ENCODE measurements at places on chromosomes 6 and 20.

- peak; percentile 19 for DNase-seq
These were observed 815 bp downstream of the UTRN start for GRCh38 chr6:144285798-144286502.

DNA sequence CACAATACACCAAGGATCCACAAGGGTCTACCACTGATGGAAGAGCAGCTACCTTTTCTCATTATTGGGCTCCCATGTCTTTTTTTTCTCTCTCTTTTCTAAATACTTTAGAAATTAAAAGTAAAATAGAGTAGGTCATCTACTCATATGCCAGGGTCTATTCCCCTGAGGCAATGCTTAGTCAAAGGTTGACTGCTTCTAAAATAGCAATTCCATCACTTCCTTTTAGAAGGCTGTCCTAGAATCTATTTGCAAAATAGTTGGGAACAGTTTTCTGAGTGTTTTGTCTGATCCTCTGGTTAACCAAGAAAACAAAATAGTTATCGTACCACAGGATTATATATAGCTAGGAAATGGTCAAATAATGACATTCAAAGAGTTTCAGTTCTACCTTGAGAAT is 174.1 kb downstream of the COL21A1 start:
- DNase-seq: peak; percentile 69

DNA sequence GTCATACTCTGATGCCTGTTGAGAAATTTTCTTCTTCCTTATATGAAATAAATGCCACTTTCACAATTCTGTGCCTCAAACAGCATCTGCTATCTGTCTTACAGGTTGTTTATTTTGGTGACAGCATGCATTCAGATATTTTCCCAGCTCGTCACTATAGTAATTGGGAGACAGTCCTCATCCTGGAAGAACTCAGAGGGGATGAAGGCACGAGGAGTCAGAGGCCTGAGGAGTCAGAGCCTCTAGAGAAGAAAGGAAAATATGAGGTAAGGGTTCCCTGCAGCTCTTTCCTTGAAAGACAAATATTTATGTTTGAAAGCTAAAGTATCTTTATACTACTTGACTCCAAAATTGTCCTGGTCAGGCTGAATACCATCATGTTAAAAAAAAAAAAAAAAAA is 15.8 kb downstream of the TSPYL4 start:
- DNase-seq: no peak

GRCh38 chr6:1477432-1478090 is 88.2 kb downstream of the FOXF2 start:
- DNase-seq: peak; percentile 90

DNA sequence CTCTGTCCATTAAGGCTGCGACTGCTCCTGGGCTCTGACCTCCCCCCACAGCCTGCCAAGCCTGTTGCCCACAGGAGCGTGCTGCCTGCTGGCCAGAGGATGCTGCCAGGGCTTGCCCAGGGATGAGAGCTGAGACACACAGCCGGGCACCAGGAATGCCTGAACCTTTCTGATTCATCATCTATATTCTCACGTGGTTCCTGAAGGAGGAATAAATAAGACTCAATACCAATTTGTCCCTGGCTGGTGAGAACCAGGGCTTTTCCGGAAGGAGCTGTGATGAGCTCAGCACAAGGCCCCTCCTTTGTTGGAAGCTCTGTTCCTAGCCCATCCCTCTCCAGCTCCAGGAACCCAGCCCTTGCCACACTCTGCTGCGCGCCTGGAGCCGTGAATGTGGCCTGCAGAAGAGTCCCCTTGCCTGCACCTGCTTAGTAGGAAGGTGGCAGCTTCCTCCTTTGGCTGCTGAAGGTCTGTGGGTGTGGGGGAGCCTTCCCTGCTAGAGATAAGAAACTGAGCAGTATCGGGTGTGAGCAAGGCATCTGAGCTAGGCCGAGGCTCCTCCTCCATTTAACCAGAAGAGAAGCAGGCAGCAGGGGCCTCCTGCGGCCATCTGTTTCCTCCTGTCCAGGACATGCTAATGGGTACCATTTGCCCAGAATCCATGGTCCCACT is 37.9 kb downstream of the SYNDIG1 start:
- DNase-seq: no peak

DNA sequence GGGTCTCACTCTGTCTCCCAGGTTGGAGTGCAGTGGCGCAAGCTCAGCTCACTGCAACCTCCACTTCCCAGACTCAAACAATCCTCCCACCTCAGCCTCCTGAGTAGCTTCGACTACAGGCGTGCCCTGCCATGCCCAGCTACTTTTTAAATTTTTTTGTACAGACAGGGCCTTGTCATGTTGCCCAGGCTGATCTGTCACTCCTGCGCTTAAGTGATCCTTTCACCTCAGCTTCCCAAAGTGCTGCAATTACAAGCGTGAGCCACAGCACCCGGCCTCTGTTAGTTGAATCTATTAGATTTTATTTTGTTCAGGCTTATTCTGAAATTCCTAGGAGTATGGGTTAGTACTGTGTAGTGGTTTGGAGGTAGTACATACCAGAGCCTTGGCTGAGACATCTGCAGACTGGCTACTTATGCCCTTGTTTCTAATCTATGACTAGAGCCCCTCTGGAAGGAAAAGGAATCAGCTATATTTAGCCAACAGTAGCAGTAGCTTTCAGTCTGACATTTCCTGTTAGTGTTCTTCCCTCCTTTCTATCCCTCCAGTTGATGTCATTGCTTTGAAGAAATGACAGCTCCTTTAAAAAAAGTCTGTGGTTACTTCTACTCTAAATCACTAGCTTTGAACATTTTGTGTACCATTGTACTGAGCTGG is 74.4 kb downstream of the ITCH start:
- DNase-seq: peak; percentile 51

DNA sequence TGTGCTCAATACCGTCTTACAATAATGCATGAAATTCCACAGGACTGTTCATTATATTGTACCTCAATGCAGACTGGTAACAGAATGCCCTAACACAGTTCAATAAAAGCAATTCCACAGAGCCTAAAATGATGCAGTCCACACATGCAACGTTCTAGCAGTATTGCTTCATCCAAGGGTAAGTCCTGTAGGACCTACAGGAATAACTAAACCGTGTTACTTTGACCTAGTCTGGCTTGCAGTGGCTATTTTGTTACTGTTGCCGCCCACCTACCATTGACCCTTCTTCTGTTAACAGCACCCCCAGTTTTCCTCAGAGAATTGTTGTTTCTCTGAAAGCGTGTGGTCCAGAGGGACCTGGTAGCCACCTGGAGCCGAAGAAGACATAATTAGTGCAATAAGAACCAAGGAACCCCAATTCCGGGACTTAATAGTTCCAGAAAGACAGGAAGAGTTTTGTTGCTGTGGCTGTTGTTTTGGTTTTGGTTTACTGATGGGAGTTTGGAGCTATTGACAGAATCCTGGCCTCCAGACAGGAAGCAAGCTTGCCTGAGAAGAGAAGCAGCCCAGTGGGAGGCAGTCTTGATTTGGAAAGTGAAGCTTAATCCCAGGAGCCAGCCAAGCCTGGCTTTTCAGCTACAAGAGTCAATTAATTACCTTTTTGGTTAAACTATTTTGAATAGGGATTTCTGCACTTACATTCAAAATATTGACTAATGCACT is 91.3 kb downstream of the FRK start:
- DNase-seq: peak; percentile 14

- DNase-seq: no peak
These were observed 8.4 kb downstream of the MBOAT1 start for GRCh38 chr6:20203561-20204511.

DNA sequence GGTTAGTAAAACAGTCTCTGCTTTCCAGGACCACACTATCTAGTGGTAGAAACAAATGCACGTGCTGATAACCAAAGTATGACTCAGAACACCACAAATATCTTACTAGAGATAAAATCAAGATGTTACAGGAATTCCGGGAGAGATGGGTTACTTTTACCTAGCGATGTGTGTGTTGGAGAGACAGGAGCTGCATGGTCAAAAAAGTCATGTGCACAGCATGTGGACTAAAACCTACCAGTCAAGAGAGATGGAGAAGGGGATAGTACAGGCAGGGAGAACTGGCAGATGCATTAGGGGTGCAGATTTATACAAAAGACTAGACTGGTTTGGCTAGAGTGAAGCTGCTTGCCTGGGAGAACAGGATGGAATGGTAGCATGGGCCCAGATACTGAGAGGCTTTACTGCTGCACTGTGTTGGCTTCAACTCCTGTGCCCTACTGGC is 75.3 kb upstream of the MRAP2 start:
- DNase-seq: peak; percentile 59

GRCh38 chr6:133957227-133957626 is 4.2 kb downstream of the TBPL1 start:
- no peak for DNase-seq

GRCh38 chr6:2951728-2952127 is 19.6 kb downstream of the SERPINB6 start:
- DNase-seq: no peak

- DNase-seq: peak; percentile 61
These were observed 500.2 kb downstream of the TENT5A start for GRCh38 chr6:81252231-81252630.

DNA sequence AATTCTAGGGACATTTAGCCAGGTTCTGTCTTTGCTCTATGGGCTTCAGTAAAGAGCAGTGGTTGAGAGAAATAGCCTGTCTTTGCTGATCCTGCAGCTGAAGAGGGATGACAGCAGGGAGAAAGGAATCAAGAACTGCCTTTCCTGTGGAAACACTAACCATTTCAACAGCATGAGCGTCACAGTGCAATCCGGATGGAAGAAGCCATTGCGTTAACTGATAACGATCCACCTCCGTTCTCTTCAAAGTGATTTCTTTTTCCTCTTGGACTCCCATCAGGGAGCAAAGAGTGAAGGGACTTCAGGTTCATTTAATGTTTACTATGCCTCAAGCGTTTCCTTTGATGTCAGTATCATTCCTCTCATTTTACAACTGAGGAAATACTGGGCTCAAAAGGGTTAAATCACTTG is 35.2 kb upstream of the EEF1E1 start:
- no peak for DNase-seq

- DNase-seq: no peak
These were observed 18.6 kb downstream of the COL11A2 start for GRCh38 chr6:33173535-33174180.

GRCh38 chr20:25277051-25277801 is 29.3 kb downstream of the PYGB start:
- no peak for DNase-seq

GRCh38 chr6:92757925-92758324 is 661.4 kb downstream of the EPHA7 start:
- DNase-seq: no peak

GRCh38 chr20:389220-389619 is 8.7 kb downstream of the TRIB3 start:
- DNase-seq: no peak

GRCh38 chr20:58202044-58202443 is 26.4 kb downstream of the ANKRD60 start:
- peak; percentile 34 for DNase-seq

DNA sequence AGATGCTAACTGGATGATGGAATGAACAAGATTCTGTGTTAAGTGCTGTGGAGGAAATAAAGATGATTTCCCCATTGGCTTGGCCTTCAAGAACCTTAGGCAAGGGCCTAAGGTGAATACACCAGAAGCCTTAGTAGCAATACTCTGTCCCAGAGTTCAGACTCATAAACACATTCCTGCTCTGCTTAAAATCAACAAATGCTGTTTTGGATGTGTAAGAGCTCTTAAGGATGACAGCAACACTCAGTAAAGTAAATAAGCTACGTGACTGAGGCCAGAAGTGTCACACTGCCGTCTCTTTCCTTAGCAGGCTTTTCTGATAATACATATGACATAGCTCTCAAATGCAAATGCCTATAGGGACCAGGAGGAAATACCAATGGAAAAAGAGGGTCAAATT is 90.6 kb downstream of the EYA2 start:
- no peak for DNase-seq

DNA sequence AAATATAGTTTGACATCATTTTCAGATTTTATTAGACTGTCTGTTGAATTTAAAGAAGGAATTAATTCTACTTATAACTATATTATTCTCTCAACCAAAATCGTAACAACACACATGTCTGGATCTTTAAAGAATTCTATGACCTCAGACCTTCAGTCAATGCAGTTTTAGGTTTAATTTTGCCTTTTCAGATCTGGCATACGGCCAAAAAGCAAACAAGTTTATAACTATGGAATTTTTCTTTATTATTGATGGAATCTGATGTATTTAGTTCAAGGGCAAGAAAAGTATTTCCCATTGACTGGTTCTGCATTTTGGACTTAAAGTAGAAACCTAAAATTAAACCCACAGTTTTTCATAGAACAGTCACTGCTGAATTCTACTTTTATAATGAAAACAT is 233.4 kb downstream of the EYA4 start:
- DNase-seq: no peak

DNA sequence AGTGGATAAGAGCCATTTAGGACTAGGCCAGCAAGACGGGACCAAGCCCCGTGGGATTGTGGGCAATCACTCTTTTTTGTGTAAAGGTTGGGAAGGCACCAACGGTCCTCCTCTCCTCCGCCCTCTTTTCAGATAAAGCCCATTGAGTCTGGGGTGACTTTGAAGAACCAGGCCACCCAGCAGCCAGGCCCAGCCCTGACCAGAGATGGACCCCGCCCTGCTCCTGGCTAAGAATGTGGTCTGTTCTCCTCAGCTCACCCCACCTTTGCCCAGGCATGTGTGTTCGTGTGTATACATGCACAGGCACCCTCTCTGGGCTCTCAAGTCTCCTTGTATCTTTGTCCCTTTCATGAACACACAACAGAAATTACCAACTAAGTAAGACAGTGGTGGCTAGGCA is 9.1 kb downstream of the SDC4 start:
- DNase-seq: no peak

DNA sequence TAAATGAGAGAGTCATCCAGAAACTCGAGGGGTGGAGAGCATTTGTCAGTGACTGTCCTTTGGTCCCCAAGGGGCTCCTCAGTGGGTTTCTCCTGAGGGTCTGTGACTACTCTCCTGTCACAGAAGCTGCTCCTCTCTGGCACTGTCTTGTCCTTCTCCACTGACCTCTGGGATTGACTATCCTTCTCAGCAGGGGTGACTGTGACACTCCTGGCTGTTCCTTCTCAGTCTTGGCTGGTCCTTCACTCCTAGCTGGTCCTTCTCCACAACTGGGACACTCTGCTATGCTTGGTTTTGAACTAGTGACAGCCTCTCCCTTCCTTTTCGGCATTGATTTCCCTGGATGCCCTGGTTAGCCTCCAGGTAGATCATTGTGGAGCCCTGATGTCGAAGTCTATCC is 33.5 kb downstream of the DYNLT1 start:
- no peak for DNase-seq

- no peak for DNase-seq
These were observed 68.0 kb downstream of the DOK5 start for GRCh38 chr20:54543369-54543768.

DNA sequence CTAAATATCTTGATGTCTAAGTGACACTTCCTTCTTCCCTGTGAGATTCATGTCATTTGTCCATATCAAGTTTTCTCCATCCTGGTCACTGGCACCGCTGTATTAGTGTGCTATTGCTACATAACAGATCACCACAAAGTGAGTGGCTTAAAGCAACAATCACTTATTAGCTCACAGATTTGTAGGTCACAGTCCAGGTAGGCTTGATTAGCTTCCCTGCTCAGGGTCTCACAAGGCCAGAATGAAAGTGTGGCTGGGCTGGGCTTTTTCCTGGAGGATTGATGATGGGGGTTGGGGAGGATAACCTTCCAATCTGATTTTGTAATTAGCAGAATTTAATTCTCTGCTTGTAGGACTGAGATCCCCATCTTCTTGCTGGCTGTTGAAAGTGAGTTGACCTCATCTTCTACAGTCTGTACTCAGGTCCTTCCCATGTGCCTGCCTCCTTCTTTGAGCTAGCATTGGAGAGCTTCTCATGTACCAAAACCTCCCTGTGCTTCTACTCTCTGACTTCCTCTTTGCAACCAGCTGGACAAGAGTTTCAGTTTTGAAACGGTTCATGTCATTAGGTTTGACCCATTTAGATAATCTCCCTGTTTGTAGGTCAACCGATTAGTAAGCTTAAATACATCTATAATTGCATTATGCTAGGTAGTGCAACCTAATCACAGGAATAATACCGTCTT is 152.4 kb upstream of the MAN1A1 start:
- DNase-seq: no peak

Measured in fibroblast of upper back skin (primary cell).